ENCODE measurements at places on chromosomes 7 and 10.

GRCh38 chr10:24821986-24822385, 98.3 kb upstream of the ARHGAP21 start:
- DNase-seq = no peak

DNA sequence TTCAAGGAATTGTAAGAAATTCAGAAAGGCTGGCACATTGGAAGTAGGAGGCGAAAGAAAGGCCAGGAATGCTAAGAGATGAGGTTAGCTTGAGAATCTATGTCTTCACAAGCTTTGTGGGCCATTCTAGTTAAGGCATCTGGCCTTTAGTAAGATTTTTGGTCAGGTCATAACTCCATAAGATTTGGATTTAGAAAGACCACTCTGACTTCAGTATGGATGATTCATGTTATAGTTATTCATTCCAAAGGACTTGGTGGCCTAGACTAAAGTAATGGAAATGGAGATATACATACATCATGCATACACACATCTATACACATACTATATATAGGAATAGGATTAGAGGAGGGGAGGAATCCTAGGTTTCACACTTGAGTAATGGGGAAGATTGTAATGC, 77.5 kb downstream of the SEPTIN7 start:
- DNase-seq = no peak

GRCh38 chr7:140213684-140214074, 36.9 kb upstream of the KDM7A start:
- no peak for DNase-seq

GRCh38 chr7:77242554-77242953, 42.9 kb upstream of the FGL2 start:
- no peak for DNase-seq

DNA sequence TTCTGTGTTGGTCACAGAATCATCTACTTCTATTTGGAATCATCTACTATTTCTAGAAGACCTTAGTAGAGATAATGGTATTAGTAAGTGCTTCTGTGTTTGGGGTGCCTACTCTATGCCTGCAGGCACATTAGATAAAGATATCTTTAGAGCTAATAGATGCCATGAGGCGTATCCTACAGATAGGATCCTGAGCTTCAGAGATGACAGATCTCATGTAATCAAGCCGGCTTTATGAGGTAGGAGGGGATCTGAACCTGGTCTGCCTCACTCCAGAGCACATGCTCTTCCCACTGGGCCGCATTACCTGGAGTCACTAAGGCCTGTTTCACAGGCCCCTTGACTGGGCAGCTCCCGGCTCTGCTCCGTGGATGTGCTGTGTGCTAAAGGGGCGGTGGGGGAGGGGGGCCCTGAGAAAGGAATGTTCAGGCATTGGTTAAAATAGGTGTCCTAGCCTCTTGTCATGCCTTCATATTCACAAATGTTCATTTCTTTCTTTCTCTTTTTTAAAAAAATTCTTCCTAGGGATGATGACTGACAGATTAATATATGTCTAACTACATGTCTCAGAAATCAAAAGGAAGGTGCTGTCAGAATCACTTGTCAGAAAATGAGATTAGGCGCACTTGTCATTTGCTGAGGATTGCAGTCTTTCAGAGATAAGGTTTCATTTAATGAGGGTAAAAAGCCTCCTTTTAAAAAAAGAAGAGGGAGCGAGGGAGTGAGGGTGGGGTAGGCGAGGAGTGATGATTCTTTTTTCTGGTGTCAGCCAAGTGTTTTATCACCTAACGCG, 458.0 kb upstream of the GALNT17 start:
- no peak for DNase-seq

Data from activated CD4-positive, CD25-positive, alpha-beta regulatory T cell (primary cell).